SHP77 treated with DMSO at 0.1 percent for 48 hours (cell line): ENCODE measurements at places on chromosomes 2 and 18.

DNA sequence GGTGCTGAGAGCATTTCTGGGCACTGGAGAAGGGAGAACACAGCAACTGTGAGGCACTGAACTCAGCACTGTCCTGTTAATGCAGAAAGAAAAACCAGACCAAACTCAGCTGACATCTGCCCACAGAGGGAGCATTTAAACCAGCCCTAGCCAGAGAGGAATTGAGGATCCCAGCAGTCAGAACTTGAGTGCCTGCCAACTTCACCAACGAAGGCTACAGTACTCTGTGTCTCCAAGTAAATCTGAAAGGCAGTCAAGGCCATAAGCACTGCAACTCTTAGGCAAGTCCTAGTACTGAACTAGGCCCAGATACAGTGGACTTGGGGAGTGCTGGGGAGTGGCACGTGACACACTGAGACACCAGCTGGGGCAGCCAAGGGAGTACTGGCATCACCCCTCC lies 176.2 kb upstream of the ZC3H15 start:
- no peak for DNase-seq

GRCh38 chr2:160660741-160661140 lies 167.1 kb upstream of the RBMS1 start:
- no peak for DNase-seq

GRCh38 chr18:7177116-7177744 lies 53.7 kb upstream of the LRRC30 start:
- no peak for DNase-seq

DNA sequence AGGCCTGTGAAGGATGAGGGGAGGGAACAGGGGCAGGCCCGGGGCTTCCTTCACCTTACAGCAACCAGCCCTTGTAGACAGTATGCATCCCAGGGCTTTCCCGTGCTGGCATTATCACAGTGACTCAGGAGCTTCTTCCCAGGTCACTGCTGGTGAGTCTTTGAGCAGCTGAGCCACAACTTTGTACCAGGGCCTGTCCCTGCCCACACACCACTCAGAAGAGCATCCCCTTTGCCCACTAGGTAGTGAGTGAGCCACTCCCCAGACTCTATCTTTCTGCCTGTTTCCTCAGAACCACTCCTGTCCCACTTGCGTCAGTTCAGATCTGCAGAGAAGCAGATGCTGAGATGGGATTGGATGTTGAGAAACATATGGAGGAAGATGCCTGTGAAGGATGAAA lies 69.6 kb upstream of the ALPP start:
- no peak for DNase-seq

DNA sequence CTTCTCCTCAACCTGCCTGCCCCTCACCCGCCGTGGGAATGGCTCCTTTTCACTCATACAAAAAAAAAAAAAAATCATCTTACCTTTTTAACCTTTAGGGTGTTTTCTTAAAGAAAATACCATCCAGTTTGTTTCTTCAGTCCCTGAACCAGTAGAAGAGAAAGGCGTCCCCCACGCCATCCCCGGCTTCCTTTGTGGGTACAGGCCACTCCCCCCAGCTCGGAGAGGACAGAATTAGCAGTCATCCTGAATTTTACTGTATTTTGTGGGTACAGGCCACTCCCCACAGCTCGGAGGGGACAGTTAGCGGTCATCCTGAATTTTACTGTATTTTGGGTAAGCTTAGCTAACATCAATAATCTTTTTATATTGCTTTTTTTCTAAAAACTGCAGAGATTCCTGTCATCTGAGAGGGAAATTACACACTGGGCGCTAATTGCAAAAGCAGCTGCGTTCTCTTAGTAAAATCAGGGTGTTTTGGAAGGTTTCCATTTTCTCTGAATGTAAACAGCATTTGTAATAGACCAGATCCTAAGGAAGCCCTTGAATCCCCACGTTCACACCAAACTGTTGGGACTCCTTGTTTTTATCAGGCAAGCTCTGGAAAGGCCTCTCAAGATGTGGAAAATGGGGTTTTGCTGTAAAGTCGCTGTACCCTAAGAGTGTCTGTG lies 72.5 kb downstream of the NFATC1 start:
- no peak for DNase-seq

DNA sequence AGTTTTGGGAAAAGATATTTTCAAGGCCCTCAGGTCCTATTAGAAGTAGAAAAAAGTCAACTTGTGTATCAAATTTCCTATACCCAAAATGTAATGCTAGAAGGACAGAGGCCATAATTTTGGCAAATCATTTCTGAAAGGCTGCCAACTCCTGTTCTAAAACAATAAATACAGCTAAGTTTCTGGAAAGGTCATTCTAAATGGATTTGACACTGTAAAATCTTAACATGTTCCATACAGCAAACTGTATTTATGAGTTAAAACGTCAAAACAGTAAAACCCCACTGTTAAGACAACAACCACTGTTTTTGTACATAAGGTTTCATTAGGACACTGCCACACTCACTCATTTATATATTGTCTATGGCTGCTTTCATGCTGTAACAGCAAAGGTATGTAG lies 9.7 kb downstream of the FAM98A start:
- DNase-seq, result no peak

DNA sequence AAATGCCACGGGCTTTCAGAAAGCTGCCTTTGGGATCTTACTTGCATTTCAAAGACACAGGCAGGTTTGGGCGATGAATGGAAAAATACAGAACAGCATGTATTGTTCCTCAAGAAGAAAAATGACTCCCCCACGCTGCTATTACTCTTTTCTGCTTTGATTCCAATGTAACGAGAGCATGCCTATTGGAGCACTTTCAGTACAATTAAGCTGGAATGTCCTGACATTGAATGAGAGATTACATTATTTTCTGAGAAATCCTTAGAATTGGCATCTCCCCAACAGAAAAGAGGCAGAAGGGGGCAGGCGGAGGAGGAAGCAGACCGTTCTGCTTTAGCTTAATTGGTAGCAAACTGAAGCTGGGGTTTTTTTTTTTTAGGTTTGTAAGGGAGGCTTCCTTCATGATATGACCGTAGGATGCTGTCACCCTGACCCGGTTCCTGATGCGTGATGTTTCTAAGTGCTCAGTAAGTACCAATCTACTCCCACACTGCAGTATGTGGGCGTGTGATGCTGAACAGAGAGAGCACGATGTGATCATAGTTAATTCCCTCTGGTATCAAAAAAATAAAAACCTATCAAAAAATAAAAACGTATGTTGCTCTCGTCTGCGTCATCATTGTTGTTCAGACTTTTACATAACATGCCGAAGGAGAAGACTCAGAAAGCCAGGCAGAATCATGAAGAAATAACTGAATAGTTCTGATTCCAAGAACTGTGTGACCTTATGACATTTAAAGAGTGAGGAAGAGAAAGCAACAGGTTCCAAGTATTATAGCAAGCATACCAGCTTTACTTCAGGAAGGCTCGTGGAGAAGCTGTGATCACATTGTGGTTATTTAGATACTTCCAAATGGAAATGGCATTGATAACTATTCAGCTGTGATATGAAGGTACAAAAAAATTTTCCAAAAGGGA lies 40.5 kb downstream of the LONRF2 start:
- DNase-seq, result no peak

DNA sequence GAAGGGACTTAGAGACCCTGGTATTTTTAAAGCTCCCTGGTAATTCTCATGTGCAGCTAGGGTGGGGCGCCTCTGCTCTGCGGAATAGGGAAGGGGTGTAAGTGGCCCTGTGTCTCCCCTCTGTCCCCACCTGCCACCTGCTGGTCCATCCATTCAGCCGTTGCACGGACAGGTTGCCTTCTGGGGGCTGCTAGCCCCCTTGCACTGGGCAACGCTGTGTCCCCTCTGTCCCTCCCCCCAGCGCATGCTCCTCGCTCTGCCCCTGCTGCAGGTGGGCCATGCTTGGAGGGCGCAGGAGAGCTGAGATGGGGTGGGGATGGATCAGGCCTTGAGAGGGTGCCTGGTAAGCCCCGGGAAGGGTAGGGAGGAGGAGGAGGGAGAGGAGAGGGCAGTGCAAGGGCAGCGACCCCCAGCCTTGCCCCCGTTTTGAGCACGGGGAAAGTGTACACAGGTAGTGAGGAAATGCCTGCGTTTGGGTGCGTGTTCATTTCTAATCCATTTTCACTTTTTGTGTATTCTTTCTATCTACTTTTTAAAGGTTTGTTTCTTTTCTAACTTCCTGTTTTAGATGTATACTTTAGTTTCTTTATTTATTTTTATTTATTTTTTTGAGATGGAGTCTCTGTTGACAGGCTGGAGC lies 23.9 kb downstream of the RRM2 start:
- DNase-seq, result no peak

DNA sequence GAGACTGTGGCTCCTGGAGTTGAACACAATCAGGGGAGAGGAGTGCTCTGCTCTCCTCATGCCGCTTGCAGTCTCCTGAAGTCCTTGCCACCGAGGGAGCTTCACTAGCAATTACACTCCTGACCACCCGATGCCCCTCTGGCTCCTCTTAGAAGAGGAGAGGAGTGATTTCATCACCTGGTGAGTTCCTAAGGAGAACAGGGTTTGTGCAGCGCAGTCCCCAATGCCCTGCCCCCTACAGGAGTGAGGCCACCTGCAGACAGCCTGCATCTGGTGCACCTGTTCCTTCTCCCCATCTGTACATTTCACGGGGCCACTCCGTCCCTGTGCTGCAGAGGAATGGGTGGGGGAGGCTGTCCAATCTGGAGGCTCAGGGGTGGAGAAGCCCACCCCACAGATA lies 267.2 kb downstream of the HRH4 start:
- no peak for DNase-seq

DNA sequence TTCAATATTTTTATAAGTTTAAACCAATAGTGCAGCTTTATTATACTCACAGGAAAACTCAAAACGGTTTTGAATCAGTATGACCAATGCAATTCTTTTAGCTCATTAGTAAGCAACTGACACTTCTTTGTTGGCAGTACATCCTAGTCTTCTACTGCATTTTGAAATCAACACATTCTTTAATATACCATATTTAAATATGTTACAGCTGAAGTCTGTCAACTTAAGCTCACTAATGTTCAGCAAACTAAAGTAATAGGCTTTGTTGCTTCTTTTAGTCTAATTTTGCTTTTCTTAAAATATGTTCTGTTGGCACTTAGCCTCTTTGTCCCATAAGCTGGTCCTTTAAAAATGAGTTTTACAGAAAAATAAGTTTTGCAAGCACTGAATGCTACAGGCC lies 55.4 kb upstream of the CCBE1 start:
- no peak for DNase-seq

DNA sequence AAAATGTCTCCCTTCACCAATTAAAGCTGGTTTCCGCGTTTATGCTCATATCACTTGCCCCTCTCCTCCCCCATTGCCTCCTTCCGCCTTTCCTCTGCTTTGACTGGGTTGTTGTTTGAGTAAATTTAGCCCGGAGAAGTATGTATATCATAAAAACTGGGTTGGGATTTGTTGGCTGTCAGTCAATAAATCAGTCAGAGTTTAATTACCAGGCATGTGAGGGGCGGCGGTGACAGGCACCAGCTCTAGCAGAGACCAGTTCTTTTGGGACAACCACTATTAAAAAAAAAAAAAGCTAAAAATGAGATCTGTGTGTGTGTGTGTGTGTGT lies 382.4 kb upstream of the SMIM21 start:
- no peak for DNase-seq

DNA sequence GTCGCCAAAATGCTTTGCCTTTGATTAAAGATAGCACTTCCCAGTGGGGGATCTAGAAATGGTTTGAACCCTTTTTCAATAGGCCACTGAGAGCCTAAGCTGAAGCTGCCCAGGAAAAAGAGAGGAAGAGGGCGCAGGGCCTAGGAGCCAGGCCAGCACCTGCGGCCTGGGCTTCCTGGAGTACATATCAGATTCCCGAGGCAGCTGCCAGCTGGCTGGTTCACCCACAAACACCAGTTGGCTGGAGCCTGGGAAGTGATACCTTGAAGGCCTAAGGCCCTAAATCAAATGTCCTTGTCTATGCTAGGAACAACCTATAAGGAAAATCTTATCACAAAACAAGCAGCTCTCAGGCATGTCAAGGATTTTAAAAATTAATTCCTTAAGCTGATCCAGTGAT lies 37.1 kb downstream of the ANKRD44 start:
- DNase-seq, result peak; percentile 81

GRCh38 chr2:85156153-85156552 lies 23.0 kb downstream of the TCF7L1 start:
- no peak for DNase-seq

DNA sequence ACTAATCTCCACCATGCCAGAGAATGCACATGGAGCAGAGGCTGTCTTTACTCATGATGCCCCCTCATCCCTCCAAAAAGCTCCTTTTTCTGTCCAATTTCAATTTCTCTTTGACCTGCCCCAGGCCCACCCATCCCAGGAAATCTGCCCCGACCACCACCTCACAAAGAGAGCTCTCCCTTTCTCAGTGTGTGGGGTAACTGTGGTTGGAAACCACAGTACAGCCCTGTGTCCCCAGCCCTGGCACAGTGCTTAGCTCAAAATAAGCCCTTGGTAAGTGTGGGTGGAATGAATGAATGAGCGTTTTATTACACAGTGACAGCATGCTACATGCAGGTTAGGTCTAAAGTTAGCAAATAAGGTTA lies 43.7 kb upstream of the CAB39 start:
- DNase-seq, result no peak

- no peak for DNase-seq
Observed at GRCh38 chr18:79452190-79452990, 56.7 kb downstream of the NFATC1 start.

DNA sequence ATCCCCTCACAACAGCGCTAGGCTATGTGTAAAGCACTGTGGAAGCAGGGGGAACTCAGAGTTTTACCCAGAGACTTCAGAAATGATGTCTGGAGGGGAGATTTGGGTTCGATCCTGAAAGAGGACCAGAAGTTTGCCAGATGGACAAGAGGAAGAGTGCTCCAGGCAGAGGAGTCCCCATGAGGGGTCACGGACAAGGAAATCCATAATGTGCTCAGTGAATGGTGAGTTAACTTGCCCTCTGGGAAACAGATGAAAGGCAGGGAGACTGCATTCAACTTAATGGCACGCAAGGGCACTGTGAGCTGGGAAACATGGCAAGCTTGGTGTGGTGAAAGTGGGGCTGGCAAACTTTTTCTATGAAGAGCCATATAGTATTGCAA lies 6.0 kb upstream of the ASAP2 start:
- DNase-seq, result no peak

DNA sequence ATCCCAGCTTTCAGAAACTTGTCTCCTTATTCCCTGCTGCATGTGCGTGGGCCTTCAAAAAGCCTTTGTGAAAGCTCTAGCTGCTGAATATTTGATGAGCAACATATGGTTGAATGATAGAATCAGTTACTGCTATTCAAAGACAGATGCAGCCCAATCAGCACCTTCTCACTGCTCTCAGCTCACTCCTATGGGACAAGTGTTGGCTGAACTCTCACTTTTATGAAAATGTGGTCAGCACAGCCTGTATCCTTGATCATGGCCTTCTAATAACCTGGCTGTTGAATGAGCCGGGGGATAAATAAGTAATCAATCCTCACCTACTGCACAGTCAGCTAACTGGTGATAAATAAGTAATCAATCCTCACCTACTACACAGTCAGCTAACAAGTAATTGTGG lies 103.2 kb downstream of the PIEZO2 start:
- no peak for DNase-seq

DNA sequence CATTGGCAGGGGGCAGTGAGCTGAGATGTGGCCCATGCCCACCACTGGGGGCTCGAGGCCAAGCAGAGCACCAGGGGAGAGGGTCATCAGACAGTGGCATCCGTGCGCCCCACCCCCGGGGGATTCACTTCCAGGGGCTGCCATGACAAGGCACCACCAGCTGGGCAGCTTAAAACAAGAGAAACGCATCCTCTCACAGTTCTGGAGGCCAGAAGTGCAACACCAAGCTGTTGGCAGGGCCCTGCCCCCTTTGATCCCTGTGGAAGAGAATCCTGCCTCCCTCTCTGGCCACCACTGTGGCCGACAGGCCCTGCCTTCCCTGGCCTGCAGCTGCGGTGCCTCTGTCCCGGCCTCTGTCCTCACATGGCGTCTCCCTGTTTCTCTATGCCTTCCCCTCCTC lies 187.7 kb upstream of the ID2 start:
- DNase-seq, result peak; percentile 35

- DNase-seq, result no peak
Observed at GRCh38 chr2:187003038-187003554, 154.1 kb upstream of the ZSWIM2 start.
